ENCODE measurements at places on chromosomes 6 and 20.

- DNase-seq, result no peak
Measured at GRCh38 chr6:18545726-18546125, 158.6 kb downstream of the RNF144B start.

GRCh38 chr20:35506179-35506578, 23.3 kb downstream of the C20orf173 start:
- no peak for DNase-seq

DNA sequence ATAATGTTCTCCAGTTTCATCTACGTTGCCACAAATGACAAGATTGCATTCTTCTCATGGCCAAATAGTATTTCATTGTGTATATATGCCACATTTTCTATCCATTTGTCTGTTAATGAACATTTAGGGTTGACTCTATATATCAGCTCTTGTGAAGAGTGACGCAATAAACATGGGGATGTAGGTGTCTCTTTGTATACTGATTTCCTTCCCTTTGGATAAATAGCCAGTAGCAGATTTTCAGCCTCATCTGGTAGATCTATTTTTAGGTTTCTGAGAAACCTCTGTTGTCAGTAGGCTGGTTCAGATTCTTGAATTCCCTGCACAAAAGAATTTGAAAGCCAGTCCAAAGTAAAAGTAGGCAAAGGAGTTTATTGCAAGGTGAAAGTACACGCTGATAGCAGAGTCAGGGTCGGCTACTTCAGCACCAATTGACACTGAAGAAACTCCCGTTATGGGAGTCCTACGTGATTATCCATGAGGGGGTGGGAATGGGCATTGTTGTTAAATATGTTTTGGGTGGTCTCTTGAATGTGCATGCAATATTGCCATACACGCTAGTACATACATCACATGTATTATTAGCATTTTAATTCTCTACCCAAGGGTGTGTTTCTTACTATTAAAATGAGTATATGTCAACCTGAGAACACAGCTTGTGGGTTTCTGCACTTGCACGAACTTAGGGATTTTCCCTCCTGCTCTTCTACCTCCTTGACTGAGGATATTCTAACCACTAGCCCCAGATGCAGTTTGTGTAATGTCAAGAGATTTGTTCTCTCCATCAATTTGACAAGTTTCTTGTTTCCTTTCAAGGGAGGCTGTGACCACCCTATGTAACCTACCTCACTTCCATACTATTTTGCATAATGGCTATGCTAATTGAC, 14.4 kb upstream of the SLC17A2 start:
- no peak for DNase-seq

DNA sequence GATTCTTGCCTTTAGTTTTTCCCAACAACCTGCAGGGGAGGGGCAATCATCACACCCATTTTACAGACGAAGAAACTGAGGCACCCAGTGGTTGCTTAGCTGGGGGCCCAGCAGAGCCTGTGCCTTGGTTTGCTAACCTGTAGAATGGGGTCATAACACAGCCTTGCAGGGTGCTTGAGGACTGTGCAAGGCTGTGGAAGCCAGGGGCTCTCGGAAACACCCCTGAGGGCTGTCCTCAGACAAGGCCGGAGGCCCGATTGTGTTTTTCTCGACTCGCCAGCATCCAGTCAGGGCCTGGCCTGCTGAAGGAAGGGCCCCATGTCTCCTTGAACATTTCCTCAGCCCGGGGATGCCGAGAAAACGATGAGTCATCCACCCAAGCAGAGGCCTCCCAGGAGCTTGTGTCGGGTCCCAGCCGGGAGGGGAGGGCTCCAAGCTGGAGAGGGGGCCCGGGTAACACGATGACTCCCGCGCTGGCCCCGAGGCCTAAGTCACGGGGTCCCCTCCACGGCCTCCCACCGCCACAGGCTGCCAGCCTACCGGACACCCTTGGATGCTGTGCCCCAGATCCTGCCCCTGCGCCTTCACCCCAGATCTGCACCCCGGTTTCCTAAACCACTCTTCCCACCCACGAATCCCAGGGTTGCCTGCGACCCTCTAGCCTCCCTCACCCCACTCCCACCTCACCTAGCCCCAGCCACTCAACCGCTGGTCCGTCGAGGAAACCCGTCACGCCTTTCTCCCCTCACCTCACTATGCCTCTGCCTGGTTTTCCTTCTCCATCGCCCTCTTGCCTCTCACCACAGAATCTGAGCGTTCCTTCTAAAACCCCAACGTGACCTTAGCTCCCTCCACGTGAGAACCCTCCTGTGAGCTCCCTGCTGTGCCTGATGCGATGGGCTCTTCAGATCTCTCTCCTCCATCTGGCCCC, 10.6 kb downstream of the NOL4L start:
- no peak for DNase-seq

GRCh38 chr6:6742535-6742934, 154.0 kb downstream of the LY86 start:
- DNase-seq, result no peak

DNA sequence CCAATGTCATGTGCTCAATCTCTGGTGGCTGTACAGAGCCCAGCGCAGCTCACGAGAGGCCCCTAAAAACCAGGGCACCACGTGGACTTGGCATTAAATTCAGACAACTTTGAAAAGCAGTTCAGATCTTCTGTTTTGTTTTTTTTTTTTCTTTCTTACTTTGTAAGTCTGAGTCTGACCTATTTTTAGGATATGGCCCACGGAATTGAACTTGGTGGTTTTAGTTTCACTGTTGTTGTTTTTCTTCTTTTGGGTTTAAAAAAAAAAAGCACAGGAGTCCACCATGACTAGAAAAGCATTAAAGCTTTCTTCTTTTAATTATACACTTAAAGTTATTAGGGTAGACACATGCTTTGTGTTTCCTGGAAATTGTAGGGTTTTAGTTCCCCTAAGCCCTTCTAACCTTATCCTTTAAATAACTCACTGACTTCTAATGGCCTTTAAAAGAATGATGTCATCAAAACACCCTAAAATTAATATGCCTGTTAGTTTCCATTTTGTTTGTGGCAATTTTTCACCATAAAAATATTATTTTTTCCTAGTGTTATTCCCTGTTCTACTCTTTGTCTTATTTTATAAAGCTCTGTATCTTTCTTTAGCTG, 48.5 kb upstream of the CCN2 start:
- DNase-seq, result no peak

DNA sequence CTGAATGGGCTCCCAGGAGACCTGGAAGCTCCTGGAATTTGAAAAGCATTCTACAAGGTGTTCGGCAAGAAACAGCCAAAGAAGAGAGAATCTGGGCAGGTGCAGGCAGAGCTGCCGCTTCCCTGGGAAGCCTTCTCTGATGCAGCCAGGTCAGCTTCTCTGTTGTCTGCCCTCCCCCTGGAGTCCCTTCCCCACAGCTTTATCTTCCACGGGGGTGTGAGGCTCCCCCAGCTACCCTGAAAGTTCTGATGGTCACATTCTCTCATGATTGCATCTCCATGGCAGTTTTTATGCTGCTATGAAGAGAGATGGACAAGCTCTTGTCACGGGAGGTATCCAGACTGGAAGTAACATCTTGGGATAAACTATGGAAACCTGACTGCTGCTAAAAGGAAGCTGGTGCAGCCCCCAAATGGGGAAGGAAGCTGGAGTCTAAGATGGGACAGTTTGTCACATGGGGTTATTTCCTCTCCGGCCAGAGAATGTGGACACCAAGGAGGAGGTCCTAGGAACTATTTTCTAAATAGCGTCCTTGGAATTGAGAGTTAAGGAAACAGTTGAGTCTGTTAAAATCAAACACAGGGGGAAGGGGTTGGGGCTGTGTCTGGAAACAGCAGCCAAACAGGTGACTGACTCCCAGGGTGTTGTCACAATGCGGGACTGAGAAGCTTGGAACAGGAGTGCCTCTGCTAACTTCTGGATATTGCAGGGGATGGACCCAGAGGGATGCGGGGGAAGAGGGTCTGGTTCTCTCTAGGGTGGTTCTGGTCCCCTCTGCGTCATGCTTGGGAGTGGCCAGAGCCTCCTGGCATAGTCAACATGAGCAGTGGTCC, 91.1 kb downstream of the ASXL1 start:
- no peak for DNase-seq

- no peak for DNase-seq
Measured at GRCh38 chr6:7674291-7674690, 51.6 kb upstream of the BMP6 start.

- no peak for DNase-seq
Measured at GRCh38 chr6:117232196-117232595, 33.2 kb upstream of the VGLL2 start.

GRCh38 chr6:10591422-10592160, 70.4 kb downstream of the GCNT2 start:
- no peak for DNase-seq

- DNase-seq, result no peak
Measured at GRCh38 chr6:138726757-138727097, 46.8 kb upstream of the CCDC28A start.

- DNase-seq, result no peak
Measured at GRCh38 chr6:88177961-88178464, 11.9 kb upstream of the CNR1 start.

- DNase-seq, result no peak
Measured at GRCh38 chr6:155528335-155528734, 72.7 kb upstream of the NOX3 start.

DNA sequence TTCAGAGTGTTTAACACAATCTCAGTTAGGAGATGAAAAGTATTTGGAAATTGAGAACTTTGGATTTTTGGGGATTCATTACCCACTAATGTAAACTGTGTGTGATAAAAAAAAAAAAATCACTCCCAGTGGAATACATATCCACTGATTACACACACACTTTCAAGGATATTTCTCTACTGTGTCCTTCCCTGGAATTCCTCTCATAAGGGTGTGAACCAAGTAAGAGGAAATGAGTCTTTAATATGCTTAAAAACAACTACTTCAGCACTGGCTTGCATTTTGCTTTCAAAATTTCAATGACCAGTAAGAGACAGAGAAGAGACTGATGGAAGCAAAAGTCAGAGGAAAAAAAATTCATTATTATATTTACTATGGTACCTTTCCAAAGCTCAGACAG, 24.5 kb upstream of the MYCT1 start:
- DNase-seq, result no peak

- DNase-seq, result no peak
Measured at GRCh38 chr6:52376763-52377162, 14.8 kb downstream of the PAQR8 start.

- no peak for DNase-seq
Measured at GRCh38 chr6:1864496-1864895, 254.8 kb downstream of the FOXC1 start.

GRCh38 chr20:19265646-19266374, 53.4 kb downstream of the SLC24A3 start:
- no peak for DNase-seq

- DNase-seq, result no peak
Measured at GRCh38 chr6:6872459-6873344, 235.1 kb upstream of the RREB1 start.

DNA sequence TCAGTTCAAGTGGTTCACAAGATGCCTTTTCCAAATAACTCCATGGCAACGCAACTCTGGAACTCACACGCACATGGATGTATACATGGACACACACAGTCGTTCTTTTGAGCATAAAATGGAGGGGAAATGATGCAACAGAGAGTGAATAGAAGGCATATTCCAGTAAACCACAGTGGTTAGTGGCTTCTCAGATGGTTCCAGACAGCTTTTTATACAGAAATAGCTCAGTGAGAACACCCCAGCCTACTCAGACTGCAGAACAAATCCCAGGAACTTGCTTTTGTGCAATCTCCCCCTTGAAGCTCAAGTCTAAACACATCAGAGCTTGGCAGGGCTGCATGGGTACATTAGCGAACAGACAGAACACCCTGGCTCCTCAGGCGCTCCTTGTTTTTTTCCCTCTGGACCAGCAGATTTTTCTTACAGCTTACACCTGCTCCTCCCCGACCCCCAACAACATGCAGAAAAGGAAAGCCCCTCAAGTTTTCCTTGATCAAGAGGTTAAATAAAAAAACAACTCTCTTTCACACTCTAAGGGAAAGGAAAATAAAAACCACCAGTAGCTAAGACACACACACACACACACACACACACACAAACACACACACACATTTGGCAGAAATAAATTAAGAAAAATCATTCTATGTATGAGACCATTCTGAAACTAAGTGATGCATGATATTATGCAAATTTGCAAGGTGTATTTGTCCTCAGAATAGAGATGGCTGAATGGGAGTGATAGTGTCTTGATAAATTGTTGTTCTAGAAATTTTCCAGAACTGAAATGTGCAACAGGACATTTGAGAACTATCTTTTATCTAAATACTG, 51.2 kb upstream of the RANBP9 start:
- no peak for DNase-seq

GRCh38 chr20:16040742-16041141, 532.5 kb downstream of the KIF16B start:
- DNase-seq, result no peak

- no peak for DNase-seq
Measured at GRCh38 chr20:10170261-10170660, 48.4 kb upstream of the SNAP25 start.

DNA sequence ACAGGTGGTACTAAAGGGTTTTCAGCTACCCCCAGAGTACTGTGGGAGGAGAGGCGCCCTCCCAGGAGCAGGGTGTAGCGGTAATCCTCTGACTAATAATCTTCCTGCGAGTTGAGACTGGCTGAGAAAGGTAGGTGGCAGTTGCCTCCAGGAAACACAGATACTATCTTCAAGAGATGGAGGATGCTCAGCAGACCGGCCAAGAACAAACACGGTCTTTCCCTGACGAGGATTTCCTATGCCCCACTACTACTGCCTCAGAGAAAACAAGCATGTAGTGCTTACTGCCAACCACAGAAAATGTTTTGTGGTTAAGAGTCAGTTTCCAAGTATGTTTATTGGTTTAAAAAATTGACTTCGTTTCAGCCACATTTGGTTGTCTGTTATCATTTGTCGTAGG, 26.8 kb downstream of the C6orf89 start:
- DNase-seq, result peak; percentile 34

DNA sequence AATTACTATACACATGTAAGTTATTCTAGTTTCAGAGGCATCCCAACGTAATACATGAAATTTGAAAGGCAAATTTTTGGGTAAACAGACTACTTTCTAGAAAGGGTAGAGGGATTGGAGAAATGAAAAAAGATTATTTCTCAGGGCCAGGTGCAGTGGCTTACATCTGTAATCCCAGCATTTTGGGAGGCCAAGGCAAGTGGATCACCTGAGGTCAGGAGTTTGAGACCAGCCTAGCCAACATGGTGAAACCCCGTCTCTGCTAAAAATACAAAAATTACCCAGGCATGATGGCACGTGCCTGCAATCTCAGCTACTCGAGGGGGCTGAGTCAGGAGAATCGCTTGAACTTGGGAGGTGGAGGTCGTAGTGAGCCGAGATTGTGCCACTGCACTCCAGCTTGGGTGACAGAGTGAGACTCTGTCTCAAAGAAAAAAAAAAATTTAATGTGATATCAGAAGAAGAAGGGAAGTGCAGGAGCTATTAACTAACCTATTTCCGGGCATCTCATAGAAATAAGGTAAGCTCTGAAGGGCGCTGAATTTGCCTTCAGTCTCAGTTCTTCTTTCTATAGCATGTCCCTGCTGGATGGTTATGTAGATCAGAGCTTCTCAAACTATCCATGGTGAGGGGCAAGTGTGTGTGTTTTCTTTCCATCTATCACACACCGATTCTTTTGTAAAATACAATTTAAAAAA, 100.3 kb upstream of the MTHFD1L start:
- no peak for DNase-seq

GRCh38 chr6:30725713-30726505, 5.8 kb downstream of the TUBB start:
- DNase-seq, result no peak

Data from activated gamma-delta T cell treated with anti-CD3 and anti-CD28 coated beads, Interleukin-2, amount 50 U/mL, for 16 hours (primary cell).